ENCODE measurements at places on chromosomes 16 and 17.
A peak's percentile ranks its signal among the peaks of the same experiment; 100 is the strongest.

DNA sequence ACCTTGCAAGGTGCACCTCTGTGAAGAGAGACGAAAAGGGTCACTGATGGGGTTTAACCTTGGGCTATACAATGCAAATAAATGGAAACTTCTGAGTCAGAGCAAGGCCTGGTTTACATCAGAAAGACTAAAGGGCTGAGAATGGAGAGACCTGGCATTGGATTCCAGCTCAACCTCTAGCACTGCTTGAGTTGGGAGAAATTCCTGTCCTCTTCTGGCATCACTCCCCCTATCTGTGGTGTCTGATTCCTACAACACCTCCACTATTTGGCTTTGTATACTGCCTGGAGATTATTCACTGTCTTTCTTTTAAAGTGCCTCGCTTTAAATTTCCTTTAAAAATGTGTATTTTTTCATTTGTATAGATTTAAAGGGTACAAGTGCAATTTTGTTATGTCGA is 68.8 kb downstream of the GPR139 start:
- no peak for DNase-seq

DNA sequence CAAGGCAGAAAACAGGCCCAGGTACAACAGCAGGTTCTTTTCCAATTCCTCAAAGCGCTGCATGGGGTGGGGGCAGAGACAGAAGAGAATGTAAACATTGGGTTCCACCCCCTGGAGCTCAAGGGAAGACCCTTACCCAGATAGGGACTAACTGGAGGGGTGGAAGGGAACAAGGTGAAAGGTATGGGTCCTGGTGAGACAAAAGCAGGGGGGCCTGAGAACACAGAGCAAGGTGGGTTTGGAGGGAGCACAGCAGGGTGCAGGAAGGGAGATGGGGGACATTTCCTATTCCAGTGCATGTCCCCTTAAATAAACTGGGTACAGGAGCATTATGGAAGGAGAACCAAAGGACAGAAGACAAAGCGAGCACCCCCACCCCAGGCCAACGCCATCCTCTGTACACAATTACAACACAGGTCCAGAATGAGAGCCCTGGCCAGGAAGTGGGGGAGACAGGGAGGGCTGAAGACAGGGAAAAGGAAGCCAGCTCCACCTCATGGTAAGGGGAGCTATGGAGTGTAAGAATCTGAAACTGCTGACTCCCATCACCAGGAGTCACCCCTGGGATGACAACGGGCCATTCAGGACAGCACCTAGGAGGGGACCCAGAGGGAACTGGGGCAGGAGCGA is 2.1 kb upstream of the CD2BP2 start:
- no peak for DNase-seq

- peak; percentile 75 for DNase-seq
These were observed 13.4 kb upstream of the TAC4 start for GRCh38 chr17:49861150-49861884.

DNA sequence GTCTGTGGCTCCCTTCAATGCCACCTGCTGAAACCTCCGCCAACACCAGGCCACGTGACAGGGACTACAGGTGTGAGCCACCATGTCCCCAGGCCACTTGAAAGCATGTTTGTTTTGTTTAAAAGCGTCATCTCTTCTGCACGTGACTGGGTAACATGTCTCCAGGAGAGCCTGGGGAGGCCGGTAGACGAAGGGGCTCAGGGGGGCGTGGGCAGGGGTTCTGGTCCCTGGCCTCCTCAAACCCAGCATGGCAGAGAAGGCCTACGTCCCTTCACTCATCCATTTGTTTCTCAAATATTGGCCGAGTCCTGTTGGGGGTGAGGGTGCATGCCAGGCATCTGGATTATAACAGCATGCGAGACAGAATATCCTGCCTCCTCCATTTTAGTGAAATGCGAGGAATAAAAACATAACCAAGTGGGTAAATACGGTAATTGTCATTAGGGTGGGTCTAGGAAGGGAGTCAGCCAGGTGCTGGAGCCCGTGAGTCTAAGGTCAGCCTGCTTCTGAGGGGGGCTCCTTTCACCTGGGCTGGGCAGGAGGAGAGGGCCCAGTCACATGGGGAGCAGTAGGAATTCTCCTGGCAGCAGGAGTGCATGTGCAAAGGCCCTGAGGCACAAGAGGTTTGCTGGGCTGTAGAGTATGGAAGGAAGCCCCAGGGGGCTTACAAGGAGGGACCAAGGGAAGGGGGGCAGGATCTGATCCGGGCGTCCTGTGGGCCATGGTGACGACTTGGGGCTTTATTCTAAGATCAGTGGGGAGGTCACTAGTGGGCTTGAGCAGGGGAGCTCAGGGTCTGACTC is 26.8 kb upstream of the CIBAR2 start:
- no peak for DNase-seq

DNA sequence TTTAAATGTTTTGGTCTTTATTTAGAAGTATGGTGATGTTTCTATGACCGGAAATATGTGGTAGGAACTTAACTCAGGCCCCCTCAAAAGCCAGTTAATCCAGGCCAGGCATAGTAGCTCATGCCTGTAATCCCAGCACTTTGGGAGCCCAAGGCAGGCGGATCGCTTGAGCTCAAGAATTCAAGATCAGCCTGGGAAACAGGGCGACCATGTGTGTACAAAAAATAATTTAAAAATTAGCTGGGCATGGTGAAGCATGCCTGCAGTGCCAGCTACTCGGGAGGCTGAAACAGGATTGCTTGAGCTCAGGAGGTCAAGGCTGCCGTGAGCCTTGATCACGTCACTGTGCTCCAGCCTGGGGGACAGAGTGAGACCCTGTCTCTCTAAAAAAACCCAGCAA is 10.3 kb downstream of the RSL1D1 start:
- no peak for DNase-seq

DNA sequence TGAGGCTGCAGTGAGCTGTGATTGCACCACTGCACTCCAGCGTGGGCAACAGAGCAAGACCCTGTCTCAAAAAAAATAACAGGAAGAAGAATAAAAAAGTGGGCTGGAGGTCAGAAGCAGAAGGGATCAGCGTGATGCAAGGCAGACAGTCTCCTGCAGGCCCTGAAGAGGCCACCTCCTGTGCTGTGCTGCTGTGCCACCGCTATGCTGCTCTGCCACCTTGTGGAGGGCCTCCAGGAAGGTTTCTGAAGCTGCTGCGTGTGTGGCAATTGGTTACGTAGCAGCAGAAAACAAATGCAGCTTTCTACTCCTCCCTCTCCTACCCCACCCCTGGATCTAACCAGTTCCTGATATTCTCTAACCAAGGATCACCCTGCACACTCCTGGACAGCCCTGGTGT is 815.5 kb downstream of the KCNJ18 start:
- peak; percentile 1 for DNase-seq

Data from hematopoietic multipotent progenitor cell treated with erythropoietin and hydrocortisone succinate and interleukin-3 and kit ligand, for 4 days (in vitro differentiated cells).